ENCODE measurements at places on chromosomes 1 and 21.

- no peak for DNase-seq
Measured at GRCh38 chr1:93221913-93222312, 41.4 kb downstream of the CCDC18 start.

GRCh38 chr1:42417166-42417565 is 36.6 kb downstream of the RIMKLA start:
- DNase-seq: no peak

DNA sequence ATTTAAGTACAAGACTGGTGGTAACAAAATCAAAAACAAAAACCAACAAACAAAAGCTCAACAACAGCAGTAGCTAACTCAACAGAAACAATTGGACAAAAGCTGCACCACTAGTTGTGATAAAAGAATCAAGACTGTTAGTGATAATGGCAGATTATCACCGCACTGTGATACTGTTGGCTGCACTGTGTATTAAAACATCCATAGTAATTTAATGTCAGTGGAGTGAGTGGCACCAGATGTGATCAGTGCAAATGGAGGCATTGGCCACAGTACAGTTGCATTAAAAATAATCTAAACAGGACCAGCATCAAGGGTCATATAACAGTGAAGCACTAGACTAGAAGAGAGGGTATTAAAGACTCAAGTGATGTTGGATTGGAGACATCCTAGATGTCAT is 1341.3 kb downstream of the MRPL39 start:
- no peak for DNase-seq

DNA sequence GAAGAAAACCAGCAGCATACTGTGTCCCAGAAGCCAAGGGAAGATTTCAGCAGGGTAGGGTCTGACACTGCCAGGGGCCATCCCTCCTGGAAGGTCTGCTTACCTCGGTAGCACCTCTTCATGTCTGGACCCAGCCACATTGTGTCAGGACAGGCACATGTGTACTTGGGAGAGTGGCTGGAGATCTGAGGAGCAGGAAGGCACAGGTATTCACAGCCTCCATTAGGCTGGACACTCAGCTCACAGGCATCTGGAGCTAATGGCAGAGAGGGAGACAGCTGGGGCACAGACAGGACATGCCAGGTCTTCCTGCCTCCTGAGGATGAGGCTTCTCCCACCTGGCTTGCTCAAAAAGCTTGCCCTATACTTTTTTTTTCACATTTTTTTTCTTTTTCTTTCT is 19.9 kb upstream of the MAGOH start:
- DNase-seq: no peak

DNA sequence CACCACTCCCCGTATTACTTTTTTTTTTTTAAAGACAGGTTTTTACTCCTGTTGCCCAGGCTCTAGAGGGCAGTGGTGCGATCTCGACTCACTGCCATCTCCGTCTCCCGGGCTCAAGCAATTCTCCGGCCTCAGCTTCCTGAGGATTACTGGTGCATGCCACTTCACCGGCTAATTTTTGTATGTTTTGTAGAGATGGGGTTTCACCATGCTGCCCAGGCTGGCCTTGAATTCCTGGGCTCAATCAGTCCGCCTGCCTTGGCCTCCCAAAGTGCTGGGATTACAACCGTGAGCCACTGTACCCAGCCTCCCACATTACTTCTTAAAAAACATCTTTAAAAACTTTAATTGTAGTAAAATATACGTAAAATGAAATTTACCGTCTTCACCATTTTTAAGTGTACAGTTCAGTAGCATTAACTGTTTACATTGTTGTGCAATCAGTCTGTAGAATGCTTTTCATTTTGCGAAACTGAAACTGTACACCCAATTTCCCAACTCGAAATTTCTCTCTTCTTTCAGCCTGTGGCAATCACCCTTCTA is 77.0 kb downstream of the ZMYM4 start:
- no peak for DNase-seq

GRCh38 chr1:67978890-67979516 is 71.4 kb downstream of the DIRAS3 start:
- peak; percentile 21 for DNase-seq

GRCh38 chr1:48718705-48719104 is 58.0 kb downstream of the BEND5 start:
- DNase-seq: no peak

DNA sequence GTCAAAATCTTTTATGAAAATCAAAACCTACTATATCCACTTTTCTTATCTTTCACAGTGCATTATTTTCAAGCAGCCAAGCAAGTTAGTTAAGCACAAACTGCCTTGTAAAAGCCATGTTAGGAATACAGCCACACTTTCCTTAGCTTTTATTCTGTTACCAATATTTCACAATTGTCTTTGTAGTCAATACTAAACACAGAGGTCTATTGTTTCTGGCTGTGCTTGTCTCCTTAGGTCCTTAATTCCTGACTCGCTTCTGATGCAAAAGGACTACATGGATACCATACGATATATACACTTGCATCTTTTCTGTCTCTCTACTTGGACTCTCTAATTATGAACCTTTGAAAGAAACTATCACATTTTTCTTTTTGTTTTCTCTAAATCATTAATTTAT is 331.8 kb downstream of the NEGR1 start:
- DNase-seq: no peak

DNA sequence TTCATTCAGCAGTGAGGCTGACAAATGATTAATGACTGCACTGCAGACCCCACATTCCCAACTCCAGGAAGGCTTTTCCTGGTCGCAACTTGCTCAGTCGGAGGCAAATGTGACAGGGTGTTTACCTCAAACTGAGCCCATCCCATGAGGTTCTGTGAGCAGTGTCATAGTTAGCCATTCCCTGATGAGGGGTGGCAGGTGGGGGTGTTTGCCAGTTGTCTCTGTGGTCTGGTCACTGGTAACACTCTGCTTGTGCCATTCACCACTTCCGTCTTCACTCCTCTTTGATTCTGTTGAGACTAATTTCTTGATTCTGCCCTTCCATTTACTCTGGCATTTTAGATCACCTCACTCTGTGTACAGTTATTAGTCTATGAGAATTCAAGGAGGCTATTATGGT is 73.5 kb downstream of the NOS1AP start:
- no peak for DNase-seq

DNA sequence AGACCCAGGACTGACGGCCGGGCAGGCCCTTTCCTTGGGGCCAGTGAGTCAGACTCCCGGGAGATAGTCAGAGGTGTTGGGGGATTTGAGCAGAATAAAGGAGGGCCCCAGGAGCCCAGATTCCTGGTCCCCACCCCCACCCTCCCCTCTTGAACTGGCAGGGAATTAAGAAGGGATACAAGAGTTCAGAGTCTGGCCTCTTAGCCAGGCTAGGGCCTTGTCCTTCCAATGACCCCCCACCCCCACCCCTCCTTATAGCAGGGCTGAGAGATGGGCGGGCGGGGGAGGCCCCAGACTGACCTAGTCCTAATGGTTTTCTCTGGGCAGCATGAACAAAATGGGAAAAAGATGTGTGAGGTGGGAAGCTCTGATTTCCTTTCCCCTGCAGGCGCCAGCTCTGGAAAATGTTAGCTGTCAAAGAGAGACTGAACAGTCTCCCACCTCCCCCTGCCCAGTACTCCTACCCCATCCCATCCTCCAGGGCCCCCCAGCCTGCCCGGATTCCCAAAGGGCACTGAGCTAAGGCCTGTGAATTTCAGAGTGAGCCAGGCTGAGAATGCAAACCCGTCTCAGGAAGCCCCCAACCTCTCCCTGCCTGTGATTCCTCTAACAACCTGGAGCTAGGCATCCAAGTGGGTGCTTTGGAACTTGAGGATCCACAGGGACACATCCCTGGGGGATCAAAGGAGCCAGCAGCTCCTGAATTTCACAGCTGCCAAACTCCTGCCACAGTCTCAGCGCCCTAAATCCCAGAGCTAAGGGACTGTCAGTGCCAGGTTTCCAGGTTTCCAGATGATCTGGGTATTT is 5.8 kb upstream of the CRABP2 start:
- no peak for DNase-seq

GRCh38 chr1:161803181-161803580 is 37.1 kb downstream of the ATF6 start:
- no peak for DNase-seq

- DNase-seq: no peak
Measured at GRCh38 chr1:96256130-96256790, 465.3 kb upstream of the PTBP2 start.

DNA sequence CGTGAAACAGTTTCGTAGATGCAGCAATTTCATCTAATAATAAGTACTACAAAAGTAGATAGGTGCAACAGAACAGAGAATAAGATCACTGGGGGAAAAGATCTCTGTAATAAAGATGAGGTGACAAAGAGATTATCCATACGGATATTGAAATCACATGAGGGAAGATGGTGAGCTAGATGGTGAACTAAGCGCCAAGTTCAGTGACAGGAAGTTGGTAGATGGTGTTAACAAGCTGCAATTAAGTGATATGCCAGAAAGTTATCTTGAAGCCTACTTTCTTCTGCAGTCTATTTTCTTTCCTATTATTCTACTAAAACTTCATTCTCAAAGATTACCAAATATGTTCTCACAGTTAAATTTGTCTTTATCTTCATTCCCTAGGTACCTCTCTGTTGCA is 7.1 kb downstream of the LRIF1 start:
- DNase-seq: no peak

DNA sequence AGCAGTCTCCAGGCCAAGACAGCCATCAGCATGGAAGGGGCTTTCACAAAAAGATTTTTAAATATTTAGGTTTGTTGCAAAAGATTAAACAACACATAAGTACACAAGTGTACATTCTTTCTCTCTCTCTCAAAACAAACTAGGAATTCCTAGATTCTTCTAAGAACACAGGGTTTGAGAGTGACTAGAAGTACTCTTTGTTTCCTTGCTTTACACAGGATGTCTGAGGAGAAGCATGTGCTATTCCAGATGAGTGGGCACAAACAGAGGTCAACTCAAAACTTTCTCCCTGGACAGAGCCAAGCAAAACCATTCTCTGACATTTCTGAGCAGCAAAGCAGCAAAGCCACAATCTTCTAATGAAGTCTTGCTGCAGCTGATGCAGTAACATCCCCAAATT is 210.6 kb upstream of the HOOK1 start:
- no peak for DNase-seq

GRCh38 chr1:108801101-108801500 is 54.6 kb downstream of the STXBP3 start:
- DNase-seq: no peak

- no peak for DNase-seq
Measured at GRCh38 chr1:22521692-22522091, 41.6 kb upstream of the EPHA8 start.

GRCh38 chr1:117059334-117059677 is 820 bp upstream of the TTF2 start:
- no peak for DNase-seq

GRCh38 chr1:243917177-243917862 is 67.3 kb upstream of the AKT3 start:
- DNase-seq: peak; percentile 50

DNA sequence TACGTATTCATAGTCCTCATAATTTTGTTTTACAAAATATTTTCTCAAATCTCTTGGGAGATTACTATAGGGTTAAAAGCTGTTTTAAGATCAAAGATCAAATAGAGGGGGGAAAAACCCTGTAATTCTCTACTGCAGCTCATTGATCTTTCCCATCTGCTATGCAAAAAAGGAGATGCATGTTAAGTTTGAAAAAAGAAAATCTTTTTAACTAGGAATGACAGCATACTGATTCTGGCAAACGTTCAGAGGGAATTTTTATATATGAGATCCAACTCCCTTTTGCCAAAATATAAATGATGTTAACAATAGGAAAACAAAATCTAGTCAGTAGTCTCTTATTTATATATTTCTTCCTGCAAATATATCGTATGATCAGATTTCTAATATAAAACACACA is 69.1 kb downstream of the SMYD3 start:
- no peak for DNase-seq

GRCh38 chr1:221435504-221435904 is 306.4 kb downstream of the DUSP10 start:
- DNase-seq: no peak

GRCh38 chr1:109361649-109362048 is 36.1 kb downstream of the SORT1 start:
- DNase-seq: no peak

DNA sequence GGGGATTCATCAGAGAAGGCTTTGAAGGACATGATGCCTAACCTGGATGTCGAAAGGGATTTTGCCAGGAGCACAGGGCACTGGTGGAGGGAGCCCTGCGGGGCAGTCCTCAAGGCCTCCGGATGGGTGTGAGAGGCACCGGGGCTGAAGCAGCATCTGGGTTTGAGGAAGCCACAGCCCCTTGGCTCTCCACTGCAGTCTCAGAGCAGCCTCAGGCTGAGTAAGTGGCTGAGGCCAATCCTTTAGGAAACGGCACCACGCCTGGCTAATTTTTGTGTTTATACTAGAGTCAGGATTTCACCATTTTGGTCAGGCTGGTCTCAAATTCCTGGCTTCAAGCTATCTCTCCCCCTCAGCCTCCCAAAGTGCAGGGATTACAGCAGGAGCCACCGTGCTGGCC is 12.0 kb downstream of the ERVH48-1 start:
- DNase-seq: no peak

GRCh38 chr1:12088607-12089006 is 25.5 kb downstream of the TNFRSF8 start:
- no peak for DNase-seq

- DNase-seq: no peak
Measured at GRCh38 chr1:84585803-84586202, 11.6 kb upstream of the CTBS start.

GRCh38 chr1:99326215-99326949 is 62.1 kb downstream of the PLPPR4 start:
- no peak for DNase-seq

DNA sequence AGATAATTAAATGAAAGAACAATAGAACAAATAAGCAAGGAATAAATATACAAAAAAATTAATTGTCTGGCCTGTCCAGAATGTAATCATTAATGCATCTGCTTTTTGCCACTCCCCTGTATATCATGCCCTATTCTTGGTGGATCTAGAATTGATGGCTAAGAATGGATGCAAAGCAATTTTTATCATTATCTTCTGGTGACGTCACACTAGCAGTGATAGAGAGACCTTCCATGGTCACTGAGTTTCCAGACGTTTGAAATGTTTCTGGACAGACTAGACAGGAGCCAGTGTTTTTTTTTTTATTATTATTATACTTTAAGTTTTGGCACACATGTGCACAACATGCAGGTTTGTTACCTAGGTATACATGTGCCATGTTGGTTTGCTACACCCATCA is 563.0 kb downstream of the NEGR1 start:
- no peak for DNase-seq

DNA sequence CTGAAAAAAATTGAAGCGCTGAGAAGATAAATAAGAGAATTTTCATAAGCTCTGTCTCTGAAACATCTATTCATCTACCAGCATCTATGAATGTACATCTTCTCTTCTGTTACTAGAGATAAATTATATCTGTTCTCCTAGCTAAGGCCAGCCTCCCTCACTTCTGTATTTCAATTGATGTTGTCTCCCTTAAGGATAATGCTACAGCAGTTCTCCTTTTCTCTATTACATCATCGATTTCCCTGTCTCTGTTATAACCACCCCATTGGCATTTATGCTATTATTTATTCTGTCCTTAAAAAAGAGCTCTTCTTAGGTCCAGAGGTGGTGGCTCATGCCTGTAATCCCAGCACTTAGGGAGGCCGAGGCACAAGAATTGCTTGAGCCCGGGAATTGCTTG is 42.9 kb upstream of the TMCO2 start:
- no peak for DNase-seq

- no peak for DNase-seq
Measured at GRCh38 chr1:32194984-32195383, 5.4 kb upstream of the CCDC28B start.

All from BJ (cell line).